ENCODE measurements at places on chromosomes 5 and 9. TPM values are rescaled to one million over a fixed set of nuclear protein-coding genes. Genes with fewer than 3 reads are reported as not detected.

The TEK gene
- total RNA-seq, result 2.2 TPM

The ADAMTS2 gene
- 28.1 TPM for total RNA-seq

The CHSY3 gene
- total RNA-seq, result 2.4 TPM

The SH3TC2 gene
- 1.0 TPM for total RNA-seq

The TMEM203 gene
- total RNA-seq, result 43.1 TPM

The ZDHHC11 gene
- total RNA-seq, result 0.34 TPM

The ACTBL2 gene
- 0.15 TPM for total RNA-seq

The TMEM252 gene
- not detected for total RNA-seq

The SPATA31D4 gene
- total RNA-seq, result not detected

The LCN10 gene
- total RNA-seq, result not detected

The PLPPR1 gene
- not detected for total RNA-seq

The SLCO6A1 gene
- total RNA-seq, result not detected
